Vagina (tissue), 2 donors: ENCODE measurements at places on chromosomes 4 and X.

GRCh38 chrX:46381630-46382029, 163.6 kb downstream of the ZNF674 start:
- no peak for DNase-seq

GRCh38 chrX:1248331-1249061, 20.1 kb upstream of the CSF2RA start:
- no peak for DNase-seq

GRCh38 chr4:66777097-66777496, 768.2 kb downstream of the CENPC start:
- DNase-seq = no peak

GRCh38 chr4:102037566-102037965, 247.0 kb downstream of the BANK1 start:
- DNase-seq = no peak

- DNase-seq = no peak
These were observed 116.4 kb downstream of the RAP1GDS1 start for GRCh38 chr4:98377559-98377958.

GRCh38 chrX:9997041-9997440, 29.9 kb downstream of the CLDN34 start:
- no peak for DNase-seq

- DNase-seq = no peak
These were observed 155.5 kb downstream of the PDGFRA start for GRCh38 chr4:54384563-54384962.

- no peak for DNase-seq
These were observed 156.8 kb downstream of the PACRGL start for GRCh38 chr4:20857081-20857480.

DNA sequence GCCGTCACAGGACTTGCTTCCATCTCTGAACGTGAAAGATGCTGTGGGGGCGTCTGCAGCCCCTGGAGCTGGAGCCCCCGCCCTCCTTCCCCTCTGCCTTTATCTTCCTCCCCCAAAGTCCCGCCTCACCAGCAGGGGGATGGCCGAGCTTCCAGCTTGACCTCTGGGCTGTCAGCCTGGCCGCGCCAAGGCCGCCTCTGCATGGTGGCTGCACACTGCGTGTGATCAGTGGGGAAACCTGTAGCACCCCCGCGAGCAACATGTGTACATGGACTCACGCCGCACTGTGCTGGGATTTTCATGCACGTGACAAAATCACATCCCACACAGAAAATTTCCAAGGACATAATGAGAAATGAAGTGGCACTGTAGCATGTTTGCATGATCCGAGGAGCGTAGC, 26.5 kb upstream of the PSAPL1 start:
- DNase-seq = no peak

DNA sequence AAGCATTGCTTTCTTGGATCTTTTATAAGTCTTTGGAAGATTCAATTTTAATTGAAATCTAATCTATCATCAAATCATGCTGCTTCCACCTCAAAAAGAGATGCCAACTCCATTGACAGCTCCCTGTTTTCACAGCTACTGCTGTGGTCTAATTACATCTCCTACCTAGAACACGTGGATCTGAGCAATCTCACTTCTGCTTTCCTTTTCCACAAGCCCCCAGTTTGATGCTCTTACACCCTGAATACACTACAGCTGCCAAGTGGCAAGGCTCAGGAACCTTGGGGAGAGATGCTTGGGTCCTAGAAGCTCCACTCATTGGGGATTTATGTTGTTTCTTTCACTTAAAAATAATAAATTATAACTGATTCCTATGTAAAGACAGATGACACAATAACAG, 172.0 kb downstream of the CFAP299 start:
- DNase-seq = no peak
